ENCODE measurements at places on chromosomes 3 and 15. TPM values are rescaled to one million over a fixed set of nuclear protein-coding genes. Genes with fewer than 3 reads are reported as not detected.

The SLC25A38 gene
- total RNA-seq, result 14.4 TPM

The TAGLN3 gene
- total RNA-seq, result 141 TPM

The CDC25A gene
- 6.9 TPM for total RNA-seq

The ZPLD1 gene
- total RNA-seq, result not detected

The MST1R gene
- total RNA-seq, result 3.8 TPM

The NR2E3 gene
- total RNA-seq, result not detected

The GP5 gene
- not detected for total RNA-seq

The P2RY13 gene
- total RNA-seq, result 2.2 TPM

The ASB14 gene
- total RNA-seq, result not detected

The CACNA2D2 gene
- 4.1 TPM for total RNA-seq
